ENCODE measurements at places on chromosomes 2 and 18. TPM values are rescaled to one million over a fixed set of nuclear protein-coding genes. Genes with fewer than 3 reads are reported as not detected.

TMEM18 gene
- total RNA-seq = 39.5 TPM

CIAO1 gene
- 58.5 TPM for total RNA-seq

CHAC2 gene
- total RNA-seq = 1.8 TPM

DSG1 gene
- not detected for total RNA-seq

DNA sequence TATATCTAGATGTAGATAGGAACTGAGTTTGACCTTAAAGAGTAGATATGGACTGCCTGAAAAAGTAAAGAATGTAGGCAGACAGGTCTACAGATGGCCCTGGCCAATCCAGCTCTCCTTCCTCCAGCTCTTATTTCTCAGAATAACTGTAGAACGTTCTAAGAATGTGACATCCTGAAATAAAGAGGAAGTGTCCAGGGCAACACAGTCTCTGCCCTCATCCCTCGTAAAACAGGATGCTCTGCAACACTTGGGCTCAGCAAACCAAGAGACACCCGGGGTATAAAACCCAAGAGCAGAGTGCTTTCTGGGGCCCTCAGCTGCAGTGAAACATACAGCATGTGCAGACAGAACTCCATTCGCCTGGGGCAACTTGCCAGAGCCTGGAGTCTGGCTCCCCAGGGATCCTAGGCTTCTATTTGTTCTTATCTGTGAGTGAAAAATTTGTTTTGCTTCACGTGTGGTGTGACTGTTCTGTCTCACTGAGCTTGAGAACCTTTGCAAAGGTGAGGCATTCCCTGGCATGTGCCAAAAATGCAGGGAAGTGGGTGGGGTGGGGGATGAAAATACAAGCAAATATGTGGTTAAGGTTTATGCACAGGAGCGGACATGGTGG is 401.0 kb downstream of the SETBP1 start:
- no peaks in the 10 kb centered on the region for H3K27me3 ChIP-seq
- H3K4me3 ChIP-seq = no peak overlapping the region
- H3K36me3 ChIP-seq = no peaks in the 10 kb centered on the region
- no peak for DNase-seq
- H3K27ac ChIP-seq = no peak overlapping the region
- H3K4me1 ChIP-seq = no peaks in the 10 kb centered on the region

DNA sequence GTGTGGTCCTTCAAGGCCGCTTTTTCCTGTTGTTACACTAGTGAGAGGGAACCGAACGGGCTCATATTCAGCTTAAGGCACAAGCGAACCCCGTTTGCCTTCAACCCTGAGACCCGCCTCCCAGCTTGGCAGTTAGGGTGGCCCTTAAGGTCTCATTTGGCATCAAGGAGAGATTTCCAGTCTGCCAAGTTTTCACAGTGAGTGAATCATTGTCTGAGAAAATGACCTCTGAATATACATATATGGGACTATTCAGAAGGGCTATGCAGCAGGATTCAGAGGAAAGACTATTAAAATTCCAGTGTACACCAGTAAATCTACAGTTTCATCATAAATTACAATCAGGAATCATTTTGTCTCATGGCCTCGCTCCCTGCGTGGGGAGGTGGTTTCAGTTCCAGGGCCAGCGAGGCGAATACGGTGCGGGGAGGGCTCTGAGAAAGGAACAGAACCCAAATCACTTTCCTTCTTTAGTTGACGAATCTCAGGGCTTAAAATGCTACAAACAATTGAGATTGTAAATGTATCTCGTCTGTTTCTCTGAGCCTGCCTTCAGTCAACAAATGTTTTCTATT is 231.4 kb downstream of the FAM210A start:
- no peaks in the 10 kb centered on the region for H3K4me1 ChIP-seq
- H3K27me3 ChIP-seq = no peaks in the 10 kb centered on the region
- no peaks in the 10 kb centered on the region for H3K36me3 ChIP-seq
- H3K27ac ChIP-seq = no peak overlapping the region

DNA sequence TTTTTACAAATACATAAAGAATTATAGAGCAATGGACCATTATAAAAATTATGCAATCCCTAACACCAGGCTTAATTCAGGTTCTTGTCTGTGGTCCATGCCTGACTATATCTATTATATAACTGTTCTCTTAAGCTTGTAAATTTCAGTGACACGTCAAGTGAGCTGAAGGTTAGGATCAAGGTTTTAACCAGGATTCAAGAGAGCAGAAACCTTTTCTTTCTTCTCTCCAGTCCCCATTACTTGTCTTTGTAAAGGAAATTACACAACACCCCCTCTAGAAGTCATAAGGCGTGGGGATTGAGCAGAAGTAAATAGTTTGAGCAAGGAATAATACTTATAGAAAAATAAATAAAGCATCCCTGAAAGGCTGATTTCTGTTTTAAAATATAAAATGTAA is 122.0 kb downstream of the ZNF521 start:
- no peak overlapping the region for H3K4me3 ChIP-seq
- H3K36me3 ChIP-seq = no peaks in the 10 kb centered on the region
- peak overlapping the region; percentile 72 for H3K27ac ChIP-seq
- no peaks in the 10 kb centered on the region for H3K27me3 ChIP-seq
- DNase-seq = no peak

DNA sequence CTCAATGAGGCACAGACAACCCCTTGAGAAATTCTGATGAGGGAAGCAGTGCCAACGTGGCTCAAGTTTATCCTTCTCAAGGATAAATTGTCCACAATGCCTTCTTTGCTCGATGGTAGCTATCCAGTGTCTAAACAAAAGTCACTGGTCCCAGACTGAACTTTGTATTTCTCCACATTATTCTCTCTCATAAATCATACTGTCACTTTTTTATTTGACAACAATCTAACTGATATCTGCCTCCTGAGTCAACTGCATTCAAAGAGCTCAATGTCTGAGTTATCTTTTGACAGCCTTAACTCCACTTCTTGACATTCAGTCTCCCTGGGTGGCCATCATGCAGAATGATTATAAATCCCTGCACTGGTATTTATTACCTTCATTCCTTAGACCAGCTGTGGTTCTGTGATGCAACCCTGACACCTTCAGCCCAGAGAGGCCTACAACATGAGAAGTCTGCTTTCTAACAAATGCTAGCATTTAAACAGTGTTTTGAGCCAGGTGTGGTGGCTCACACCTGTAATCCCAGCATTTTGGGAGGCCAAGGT is 38.2 kb downstream of the IMMT start:
- no peak overlapping the region for H3K27ac ChIP-seq
- H3K36me3 ChIP-seq = no peaks in the 10 kb centered on the region
- no peak overlapping the region for H3K4me3 ChIP-seq
- H3K27me3 ChIP-seq = no peaks in the 10 kb centered on the region
- no peak for DNase-seq
- no peaks in the 10 kb centered on the region for H3K4me1 ChIP-seq

GRCh38 chr18:41674506-41674905 is 280.5 kb upstream of the PIK3C3 start:
- H3K27ac ChIP-seq = no peak overlapping the region
- no peak overlapping the region for H3K4me3 ChIP-seq
- H3K27me3 ChIP-seq = no peaks in the 10 kb centered on the region
- H3K4me1 ChIP-seq = no peaks in the 10 kb centered on the region

DNA sequence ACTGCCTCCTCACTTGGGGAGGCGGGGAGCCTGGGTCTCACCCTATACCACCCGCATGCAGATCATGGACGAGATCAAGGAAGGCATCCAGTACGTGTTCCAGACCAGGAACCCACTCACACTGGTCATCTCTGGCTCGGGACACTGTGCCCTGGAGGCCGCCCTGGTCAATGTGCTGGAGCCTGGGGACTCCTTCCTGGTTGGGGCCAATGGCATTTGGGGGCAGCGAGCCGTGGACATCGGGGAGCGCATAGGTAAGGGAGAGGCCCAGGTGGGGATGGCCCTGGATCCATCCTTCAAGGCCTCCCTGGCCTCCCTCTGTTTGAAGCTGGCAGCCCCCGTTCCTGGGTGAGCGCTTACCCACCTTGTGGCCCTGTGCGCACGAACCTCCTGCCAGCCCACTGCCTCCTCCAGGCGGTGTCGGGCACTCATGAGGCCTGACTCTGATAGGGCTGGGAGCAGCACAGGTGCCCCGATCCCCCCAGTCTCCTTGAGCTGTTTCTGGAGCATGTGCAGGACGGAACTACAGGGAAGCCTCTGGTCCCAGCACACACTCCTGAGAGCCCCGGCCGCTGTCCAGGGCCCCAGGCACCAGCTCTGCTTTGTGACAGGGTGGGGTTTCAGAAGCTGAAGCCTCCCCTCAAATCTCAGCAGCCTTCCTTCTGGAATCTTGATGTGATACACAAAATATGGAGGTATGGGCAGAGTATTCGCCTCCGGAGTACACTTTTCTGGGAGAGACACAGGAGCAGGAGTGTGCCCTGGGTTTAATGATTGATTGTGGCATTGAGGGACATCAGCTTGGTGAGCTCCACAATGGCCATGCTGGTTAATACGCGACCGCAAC is 708 bp downstream of the AGXT start:
- H3K4me3 ChIP-seq = no peak overlapping the region
- H3K36me3 ChIP-seq = no peaks in the 10 kb centered on the region
- no peaks in the 10 kb centered on the region for H3K27me3 ChIP-seq
- H3K4me1 ChIP-seq = no peaks in the 10 kb centered on the region

DNA sequence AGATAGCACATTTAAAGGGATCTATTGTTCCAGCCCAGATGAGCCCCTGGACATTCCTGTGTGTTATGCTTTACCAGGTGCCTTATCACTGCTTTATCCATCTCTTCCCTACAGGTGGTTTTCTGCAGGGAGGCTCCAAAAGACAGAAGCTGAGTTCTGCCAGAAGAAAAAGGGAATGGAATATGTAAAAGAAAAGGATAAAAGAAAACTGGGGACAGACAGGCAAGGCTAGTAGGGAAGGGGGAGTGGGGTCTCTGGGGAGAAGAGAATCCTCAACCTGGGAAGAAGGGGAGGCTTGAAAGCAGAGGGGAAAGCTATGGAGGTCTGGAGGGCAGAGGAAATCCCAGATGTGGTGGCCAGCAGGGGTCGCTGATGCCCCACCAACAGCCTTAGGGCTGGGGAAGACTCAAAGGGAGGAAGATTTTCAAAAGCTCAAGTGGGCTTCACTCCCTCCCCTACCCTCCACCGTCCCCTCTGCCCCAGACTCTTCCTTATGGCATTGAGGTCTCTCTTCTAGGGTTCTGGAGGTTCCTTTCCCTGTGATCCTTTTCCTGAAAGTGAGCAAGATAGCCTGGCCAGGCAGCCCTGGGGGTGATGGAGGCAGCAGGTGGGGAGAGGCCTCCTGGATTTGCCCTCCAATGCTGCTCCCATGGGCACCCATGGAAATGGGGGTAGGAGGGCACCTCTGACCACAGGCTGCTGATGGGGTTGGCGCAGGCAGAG is 178.1 kb upstream of the PKDCC start:
- no peak overlapping the region for H3K4me3 ChIP-seq
- H3K4me1 ChIP-seq = peaks cover 10% of the 10 kb centered on the region
- no peaks in the 10 kb centered on the region for H3K36me3 ChIP-seq
- peak overlapping the region; percentile 14 for H3K27ac ChIP-seq

- DNase-seq = no peak
- H3K27ac ChIP-seq = no peak overlapping the region
- H3K4me3 ChIP-seq = no peak overlapping the region
- H3K27me3 ChIP-seq = no peaks in the 10 kb centered on the region
These were observed 94.1 kb upstream of the CYP1B1 start for GRCh38 chr2:38170067-38170466.

GRCh38 chr2:111162718-111163331 is 42.1 kb downstream of the BCL2L11 start:
- DNase-seq = no peak
- no peak overlapping the region for H3K4me3 ChIP-seq
- no peaks in the 10 kb centered on the region for H3K4me1 ChIP-seq
- no peak overlapping the region for H3K27ac ChIP-seq

DNA sequence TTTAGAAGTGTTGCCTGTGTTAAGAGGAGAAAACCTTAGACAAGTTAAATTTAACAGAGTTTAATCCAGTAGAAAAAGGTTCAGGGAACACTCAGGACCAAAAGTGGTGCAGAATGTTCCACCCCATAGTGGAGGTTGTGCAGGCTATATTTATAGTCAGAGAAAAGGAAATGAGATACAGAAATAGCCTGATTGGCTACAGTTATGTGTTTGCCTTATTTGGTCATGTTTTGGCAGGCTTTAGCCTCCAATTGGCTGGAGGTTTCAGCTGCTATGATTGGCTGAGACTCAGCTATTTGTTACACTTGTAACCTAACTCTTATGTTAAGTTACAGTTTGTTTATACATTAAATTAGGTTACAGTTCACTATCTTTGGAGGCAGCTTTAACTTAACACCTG is 4.2 kb downstream of the STAMBP start:
- no peak overlapping the region for H3K4me3 ChIP-seq
- H3K4me1 ChIP-seq = peaks cover 8% of the 10 kb centered on the region
- DNase-seq = no peak
- no peaks in the 10 kb centered on the region for H3K36me3 ChIP-seq
- no peaks in the 10 kb centered on the region for H3K27me3 ChIP-seq
- no peak overlapping the region for H3K27ac ChIP-seq

- no peak overlapping the region for H3K27ac ChIP-seq
- no peaks in the 10 kb centered on the region for H3K4me1 ChIP-seq
- H3K4me3 ChIP-seq = no peak overlapping the region
- H3K36me3 ChIP-seq = no peaks in the 10 kb centered on the region
These were observed 15.8 kb downstream of the M1AP start for GRCh38 chr2:74632209-74632938.

DNA sequence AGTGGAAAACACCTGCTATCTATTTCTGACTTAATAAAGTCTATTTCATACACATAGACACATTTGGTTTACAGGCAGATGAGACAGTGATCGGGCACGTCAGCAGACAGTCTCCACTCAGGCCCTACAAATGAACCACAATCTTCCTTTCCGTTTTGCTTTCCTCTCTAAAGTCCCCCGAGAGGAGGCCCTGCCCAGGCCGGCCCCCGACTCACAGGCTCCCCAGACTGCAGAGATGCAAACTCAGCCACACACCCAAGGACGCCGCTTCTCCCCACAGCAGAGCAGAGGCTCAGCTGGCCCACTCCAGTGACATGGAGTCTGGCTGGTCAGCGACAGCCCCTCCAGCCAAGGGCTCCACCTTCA is 9.3 kb upstream of the MTERF4 start:
- H3K36me3 ChIP-seq = no peaks in the 10 kb centered on the region
- no peak overlapping the region for H3K27ac ChIP-seq
- no peaks in the 10 kb centered on the region for H3K27me3 ChIP-seq
- no peak for DNase-seq
- H3K4me3 ChIP-seq = no peak overlapping the region
- H3K4me1 ChIP-seq = no peaks in the 10 kb centered on the region

DNA sequence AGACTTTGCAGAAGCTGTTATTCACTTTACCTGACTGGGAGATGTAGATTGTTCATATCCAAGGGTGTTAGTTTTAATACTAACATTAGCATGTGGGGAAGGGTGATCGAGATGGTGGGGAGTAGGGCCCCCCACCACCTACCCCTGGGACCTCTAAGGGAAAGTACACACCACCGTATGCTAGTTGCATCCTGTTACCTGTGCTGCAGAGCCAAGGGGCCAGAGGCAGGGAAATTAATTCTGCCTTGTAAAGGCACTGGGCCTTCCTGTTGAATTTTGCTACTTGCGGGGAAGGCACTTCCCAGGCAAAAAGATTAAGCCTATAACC is 9.0 kb downstream of the STEAP3 start:
- no peaks in the 10 kb centered on the region for H3K27me3 ChIP-seq
- DNase-seq = no peak
- H3K4me1 ChIP-seq = no peaks in the 10 kb centered on the region
- no peak overlapping the region for H3K4me3 ChIP-seq
- no peaks in the 10 kb centered on the region for H3K36me3 ChIP-seq

- no peaks in the 10 kb centered on the region for H3K4me1 ChIP-seq
- H3K27ac ChIP-seq = no peak overlapping the region
- no peak overlapping the region for H3K4me3 ChIP-seq
- no peaks in the 10 kb centered on the region for H3K36me3 ChIP-seq
These were observed 489.2 kb downstream of the SATB2 start for GRCh38 chr2:198968545-198968944.
